ENCODE measurements at places on chromosomes 7 and 10. TPM values are rescaled to one million over a fixed set of nuclear protein-coding genes. Genes with fewer than 3 reads are reported as not detected.
A peak's percentile ranks its signal among the peaks of the same experiment; 100 is the strongest.

DNA sequence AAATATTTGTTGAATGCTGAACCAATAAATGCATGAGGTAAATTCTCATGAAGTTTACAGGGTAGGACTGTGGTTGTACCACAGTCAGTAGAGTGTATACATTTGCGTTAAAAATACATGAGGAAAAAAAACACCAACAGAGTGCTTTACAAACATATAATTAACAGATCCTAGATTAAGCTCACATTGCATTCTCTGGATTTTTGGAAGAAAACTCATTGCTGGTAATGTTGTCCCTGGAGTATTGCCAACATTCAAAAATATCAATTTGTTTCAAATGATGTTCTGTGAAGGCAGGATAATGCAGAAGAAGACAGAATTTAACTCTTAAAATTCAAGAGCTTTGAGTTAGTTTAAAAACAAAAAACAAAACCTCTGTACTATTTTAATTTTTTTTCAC is 95.5 kb downstream of the MBL2 start:
- DNase-seq = no peak

- DNase-seq = no peak
Observed at GRCh38 chr10:76550806-76551205, 1086.8 kb downstream of the KCNMA1 start.

MEIG1 gene
- 1.4 TPM for total RNA-seq

- no peak for DNase-seq
Observed at GRCh38 chr7:81560708-81561107, 209.1 kb downstream of the HGF start.

DNA sequence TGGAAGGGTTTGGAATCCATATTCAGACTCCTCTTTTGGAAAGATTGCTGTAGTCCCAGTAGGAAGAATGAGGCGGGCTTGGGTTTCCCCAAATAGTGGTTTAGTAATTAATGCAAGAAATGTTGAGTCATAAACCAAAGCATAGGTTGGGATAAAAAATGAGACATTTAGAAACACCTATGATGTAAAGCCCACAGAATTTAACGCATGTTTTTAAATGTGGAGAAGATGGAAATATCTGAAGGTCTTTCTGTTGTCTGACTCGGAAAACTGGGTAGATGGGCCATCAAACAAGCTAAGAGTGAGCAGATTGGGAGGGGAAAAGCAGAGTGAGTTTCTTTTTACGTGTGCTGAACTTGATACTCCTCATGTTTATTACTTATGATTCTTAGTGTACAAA is 62.2 kb downstream of the LANCL2 start:
- no peak for DNase-seq

EBF3 gene
- total RNA-seq = 0.12 TPM

- DNase-seq = no peak
Observed at GRCh38 chr10:14184841-14185315, 145.8 kb downstream of the FRMD4A start.

DNA sequence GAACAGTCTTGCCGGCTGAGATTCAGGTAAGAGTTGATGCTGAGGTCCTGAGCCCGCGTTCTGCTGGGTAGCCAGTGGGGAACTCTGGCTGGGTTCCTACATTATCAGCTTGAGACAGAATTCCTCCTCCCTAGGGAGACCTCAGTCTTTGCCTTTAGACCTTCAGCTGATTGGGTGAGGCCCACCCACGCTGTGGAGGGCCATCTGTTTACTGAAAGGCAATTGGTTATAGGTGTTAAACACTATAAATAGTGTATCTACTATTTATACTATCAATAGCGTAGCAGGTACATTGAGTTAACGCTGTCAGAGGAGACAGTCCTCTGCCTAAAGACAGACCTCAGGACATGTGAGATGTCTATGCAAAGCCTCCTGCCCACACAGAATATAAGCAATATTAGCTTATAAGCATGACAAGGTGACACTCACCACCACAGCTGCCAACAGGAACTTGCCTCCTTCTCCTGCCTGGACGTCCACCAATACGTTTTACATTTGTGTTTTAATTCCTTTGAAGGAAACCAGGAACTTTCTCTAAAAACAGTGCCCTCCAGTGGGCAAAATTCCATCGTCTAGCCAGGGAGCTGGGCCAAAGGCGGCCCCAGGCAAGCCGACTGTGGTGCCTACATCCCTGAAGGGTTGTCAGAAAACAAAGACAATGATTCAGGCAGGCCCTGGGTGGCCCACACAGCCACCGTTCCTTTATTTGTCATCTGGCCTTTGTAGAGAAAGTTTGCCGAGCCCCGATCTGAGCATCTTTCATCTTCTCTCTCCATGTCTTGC is 58.8 kb downstream of the INSIG1 start:
- peak; percentile 31 for DNase-seq

PNLIPRP3 gene
- total RNA-seq = not detected

GRCh38 chr7:101629171-101629570 is at the start of gene MYL10:
MYL10 (minus strand) TSS chr7:101629296; CDS start chr7:101629118, 178 bp downstream.
- no peak for DNase-seq

- peak; percentile 50 for DNase-seq
Observed at GRCh38 chr10:15106352-15107013, 9.3 kb downstream of the RPP38 start.

ZNF485 gene
- 5.8 TPM for total RNA-seq

PILRA gene
- total RNA-seq = 1.8 TPM

DNA sequence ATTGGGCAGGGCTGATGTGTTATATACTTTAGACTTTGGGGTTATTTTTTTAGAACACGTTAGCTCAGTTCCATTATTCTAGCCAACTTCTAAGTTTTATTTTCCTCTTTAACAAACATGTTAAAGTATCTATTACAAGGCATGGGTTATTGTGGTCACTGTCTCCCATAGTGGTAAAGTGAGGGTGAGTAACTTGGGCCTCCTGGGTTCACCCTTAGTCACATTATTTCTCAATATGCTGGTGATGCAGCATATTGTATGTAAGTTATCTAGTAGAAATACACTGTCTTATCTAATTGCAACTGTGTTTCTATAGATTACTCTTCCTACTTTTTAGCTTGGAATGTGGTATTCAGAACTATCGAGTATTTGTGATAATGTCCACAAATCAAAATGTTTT is 65.9 kb downstream of the BBS9 start:
- DNase-seq = no peak

GRCh38 chr10:124659380-124659779 is 84.8 kb downstream of the FAM53B start:
- no peak for DNase-seq

- DNase-seq = peak; percentile 31
Observed at GRCh38 chr10:51010977-51011376, 63.3 kb upstream of the PRKG1 start.

Data from HCT116 (cell line).